ENCODE measurements at places on chromosomes 3 and 15. TPM values are rescaled to one million over a fixed set of nuclear protein-coding genes. Genes with fewer than 3 reads are reported as not detected.
A peak's percentile ranks its signal among the peaks of the same experiment; 100 is the strongest.

DNA sequence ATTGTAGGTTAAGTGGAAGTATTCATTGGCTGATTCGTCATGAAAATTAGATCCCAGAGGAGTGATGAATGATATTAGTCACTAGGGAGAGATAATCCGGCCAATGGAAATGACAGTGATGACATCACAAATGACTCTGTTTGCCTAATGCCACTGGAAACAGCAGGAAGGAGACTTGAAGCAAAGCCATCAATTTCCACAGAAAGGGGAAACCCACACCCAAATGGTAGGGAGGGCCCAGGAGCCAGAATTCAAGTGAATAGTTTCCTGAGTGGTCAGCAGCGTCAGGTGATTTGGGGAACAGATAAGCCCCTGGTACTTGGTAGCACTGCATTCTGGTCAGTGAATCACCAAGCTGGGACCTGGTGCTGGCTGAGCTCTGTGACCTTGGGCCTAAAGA lies 3.3 kb upstream of the ADAMTS9 start:
- DNase-seq, result no peak

GRCh38 chr3:178320456-178321351 lies 215.5 kb upstream of the KCNMB2 start:
- DNase-seq, result peak; percentile 80

DNA sequence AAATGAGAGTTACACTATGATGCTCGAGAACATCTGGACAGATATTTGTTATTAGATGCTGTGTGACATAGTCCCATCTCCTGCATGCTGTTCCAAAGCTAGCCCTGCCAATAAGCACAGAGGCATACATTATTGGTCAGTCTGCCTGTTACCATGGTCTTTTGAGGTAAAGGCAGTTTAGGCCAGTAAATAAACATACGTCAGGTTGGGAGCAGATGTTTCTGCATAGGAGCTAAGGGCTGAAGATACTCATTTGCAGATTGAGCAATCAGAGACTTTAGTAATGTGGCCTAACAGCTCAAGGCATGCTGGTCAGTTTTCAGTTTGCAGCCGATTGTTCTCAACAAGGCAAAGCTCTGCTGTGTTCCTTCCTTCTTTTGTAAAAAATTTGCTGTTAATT lies 192.9 kb downstream of the ADAMTSL3 start:
- DNase-seq, result no peak

- DNase-seq, result no peak
These were observed 2.7 kb downstream of the PRICKLE2 start for GRCh38 chr3:64222501-64223111.

DNA sequence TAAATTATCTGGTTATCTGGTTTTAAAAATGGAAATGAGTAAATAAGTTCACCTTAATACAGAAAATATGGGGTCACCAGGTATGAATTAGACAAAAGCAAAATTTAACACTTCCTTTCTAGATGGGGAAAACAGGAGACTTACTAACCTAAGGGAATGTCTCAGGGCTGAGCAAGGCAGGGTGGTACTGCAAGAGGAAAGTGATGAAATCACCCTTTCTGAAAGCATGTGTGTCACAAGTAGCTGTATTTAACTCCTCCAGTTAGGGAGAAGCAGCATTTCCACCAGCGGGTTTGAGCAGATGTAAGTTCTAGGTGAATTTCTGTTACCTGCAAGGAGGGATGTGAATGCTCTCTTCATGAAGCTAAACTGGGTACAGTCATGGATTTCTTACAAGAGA lies 629.1 kb downstream of the MECOM start:
- DNase-seq, result no peak

DNA sequence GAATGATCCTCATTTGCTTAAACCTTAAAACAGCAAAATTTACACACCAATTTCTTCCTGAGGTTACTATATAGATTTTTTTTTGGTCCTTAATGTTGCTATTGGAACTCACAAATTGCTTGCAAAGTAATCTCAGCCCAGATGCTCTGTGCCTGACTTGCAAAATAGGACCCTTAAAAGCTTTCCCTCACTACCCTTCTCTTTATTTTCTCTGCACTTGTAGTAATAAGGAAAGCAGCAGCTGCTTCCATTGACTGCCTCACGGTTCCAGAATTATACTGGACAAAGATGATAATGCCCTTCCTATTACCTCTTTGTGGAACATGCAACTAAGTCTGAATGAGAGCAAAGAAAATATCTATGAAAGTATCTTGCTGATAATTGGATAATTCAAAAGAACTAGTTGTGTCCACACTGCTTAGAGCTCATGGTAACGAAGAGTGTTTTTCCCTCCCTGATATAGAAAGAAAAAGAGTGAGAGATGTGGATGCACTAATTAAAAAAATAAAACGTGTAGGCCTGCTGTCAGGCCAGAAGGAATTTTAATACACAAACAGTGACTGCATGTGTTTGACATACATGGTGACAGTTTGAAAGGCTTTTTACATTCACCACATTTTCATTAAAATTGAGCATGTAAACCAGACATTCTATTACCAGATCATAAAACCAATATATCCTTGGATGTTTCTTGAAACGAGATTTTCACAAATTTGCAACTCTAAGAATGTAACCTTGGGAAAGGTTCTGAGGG lies 783.1 kb downstream of the GBE1 start:
- no peak for DNase-seq

DNA sequence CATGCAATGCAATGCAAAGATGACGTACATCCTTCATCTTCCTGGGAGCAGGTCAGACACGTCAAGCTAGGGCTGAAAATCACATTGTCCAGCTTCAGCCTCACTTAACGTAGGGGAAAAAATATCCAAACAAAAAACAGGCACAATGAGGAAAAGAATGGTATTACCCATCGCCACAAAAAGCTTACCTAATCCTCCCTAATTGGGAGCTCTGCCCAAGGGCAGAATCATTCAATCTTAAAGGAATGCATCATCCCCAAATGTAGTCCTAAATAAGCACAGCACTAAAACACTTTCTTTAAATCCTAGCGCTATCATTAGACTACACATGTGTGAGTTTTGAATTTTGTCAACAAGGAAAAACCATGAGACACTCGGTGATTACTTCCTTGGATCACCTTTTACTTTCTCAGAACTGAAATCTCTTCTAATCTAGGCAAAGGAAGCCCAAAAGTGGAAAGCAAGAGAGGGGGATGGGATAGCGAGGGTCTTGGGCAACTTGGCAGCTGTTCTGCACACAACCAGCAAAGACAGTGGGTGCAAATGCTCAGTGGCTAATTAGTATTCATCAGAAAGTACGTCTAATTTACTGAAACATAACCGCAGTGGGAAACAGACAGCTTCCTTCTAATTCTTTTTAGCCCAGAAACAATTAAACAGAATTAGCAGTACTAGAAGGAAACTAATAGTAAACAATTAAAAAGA lies 87.4 kb downstream of the ADAMTS9 start:
- no peak for DNase-seq

- no peak for DNase-seq
These were observed 12.6 kb downstream of the ATXN7 start for GRCh38 chr3:63876260-63876659.

Gene GOLGA6D
- not detected for total RNA-seq

Gene GP5
- 0.07 TPM for total RNA-seq

Gene ZNF35
- total RNA-seq, result 14.2 TPM

Gene HYKK
- 3.9 TPM for total RNA-seq

Gene SRGAP3
- total RNA-seq, result 4.9 TPM
